ENCODE measurements at places on chromosomes 1 and 21. TPM values are rescaled to one million over a fixed set of nuclear protein-coding genes. Genes with fewer than 3 reads are reported as not detected.

The NBPF10 gene
- total RNA-seq, result 3.6 TPM

The MYOC gene
- total RNA-seq, result 0.20 TPM

The PPFIA4 gene
- 1.0 TPM for total RNA-seq

The UQCRH gene
- 291 TPM for total RNA-seq

The SLC26A9 gene
- 2.3 TPM for total RNA-seq

The CD101 gene
- 1.5 TPM for total RNA-seq

The CHI3L2 gene
- total RNA-seq, result 7.7 TPM

The FTCD gene
- 0.36 TPM for total RNA-seq

The CYP2J2 gene
- total RNA-seq, result 8.8 TPM

GRCh38 chr1:203074610-203075009, 11.2 kb downstream of the MYOG start:
- ATAC-seq, result no peak

DNA sequence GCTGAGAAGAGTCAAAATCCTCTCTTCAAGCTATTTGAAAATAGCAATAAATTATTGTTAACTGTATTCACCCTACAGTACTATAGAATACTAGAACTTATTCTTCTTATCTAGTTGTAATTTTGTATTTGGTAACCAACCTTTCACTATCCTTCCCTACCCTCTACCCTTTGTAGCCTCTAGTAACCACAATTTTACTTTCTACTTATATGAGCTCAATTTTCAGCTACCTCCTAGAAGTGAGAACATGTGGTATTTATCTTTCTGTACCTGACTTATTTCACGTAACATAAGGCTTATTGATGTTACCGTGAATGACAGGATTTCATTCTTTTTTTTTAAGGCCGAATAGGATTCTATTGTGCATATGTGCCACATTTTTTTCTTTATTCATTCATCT, 30.0 kb downstream of the ZC3H11B start:
- ATAC-seq, result no peak

- no peak for ATAC-seq
Observed at GRCh38 chr1:32806290-32806689, 10.9 kb downstream of the YARS1 start.

DNA sequence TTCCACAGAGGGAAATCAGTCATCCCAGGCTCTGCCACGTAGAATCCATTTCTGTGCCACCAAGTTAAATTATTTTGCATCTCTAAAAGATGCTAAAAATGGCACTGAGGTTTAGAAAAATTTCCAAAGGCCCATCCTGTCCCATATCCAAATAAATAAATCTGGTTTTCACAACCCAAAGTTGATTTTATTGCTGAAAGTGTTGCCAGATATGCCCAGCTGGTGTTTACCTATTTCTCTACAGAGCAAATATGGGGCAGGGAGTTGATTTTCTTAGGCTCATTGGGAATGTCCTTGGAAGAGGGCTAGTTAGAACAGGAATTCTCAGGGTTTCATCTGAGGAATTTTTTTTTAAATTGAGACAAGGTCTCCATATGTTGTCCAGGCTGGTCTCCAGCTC, 19.0 kb downstream of the MAP1LC3C start:
- no peak for ATAC-seq

DNA sequence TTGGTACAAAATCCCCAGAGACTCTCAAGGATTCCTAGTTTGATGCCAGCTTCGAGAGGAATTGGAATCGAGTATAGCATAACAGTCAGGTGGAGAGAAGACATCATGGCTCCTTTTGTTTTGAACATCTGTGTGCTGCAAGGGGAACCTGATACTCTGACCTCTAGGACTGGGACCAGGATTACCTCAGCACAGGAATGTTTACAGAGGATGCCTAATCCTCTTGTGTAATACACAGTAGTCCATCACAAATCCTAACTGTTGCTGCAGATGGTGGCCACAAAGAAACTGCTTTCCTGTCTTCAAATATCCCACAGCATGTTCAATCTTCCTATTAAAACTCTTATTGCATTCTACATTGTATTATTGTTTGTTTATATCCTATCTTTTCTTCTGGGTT, 111.8 kb upstream of the PRMT6 start:
- no peak for ATAC-seq

DNA sequence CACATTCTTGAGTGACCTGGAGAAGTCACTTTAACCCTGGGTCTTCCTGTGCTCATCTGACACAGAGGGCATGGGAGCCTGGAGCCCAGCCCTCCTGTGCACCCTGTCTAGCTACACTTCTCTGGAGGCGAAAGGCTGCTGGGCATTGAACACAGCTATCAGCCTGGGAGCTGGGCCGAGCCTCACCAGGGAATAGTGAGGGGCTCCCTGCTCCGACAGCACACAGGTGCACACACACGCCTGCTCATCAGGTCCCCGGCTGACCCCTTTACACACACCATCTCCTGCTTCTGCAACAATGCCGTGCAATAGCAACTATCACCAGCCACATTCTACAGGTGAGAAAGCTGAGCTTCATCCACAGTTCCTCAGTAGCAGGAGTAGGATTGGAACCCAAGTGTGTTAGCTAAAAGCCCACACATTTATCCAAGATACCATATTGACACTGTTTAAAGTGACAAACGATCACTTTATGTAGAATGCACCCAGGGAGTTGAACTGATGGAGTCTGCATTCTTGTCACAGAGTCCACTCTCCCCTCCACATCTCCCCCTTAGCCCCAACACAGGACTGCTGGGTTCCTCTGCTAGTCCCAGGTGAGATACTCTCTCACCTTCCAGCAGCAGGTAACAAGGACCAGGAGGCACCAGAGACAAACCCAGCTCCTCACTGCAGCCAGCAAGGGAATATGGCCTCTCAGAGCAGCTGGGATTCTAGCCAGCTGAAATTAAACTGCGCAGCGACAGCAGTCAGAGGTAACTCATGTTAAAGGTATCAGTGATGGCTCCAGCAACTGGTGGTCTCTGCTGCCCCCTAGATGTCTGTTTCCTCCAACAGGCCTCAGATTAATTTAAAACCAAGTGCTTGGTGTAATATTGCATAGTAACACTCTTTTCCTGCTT, 18.3 kb upstream of the CAPN8 start:
- ATAC-seq, result peak; percentile 65

GRCh38 chr1:227748496-227749182, 13.4 kb downstream of the SNAP47 start:
- no peak for ATAC-seq

DNA sequence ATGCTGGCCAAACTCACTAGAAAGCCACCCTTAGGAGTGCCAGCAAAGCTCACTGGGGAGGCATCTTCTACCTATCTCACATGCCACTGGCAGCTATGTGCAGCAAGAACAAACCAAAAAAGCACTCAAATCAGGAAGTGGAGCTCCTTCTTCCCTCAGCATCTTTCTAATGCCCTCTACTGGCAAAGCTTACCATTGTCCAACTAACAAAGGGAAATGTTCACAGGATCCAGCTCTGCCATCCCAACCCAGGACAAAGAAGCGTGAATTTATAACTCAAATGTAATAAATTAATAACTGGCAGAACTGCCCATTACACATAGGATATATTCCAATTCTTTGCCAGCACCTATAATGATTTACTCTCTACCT, 38.9 kb downstream of the LEPR start:
- ATAC-seq, result no peak

DNA sequence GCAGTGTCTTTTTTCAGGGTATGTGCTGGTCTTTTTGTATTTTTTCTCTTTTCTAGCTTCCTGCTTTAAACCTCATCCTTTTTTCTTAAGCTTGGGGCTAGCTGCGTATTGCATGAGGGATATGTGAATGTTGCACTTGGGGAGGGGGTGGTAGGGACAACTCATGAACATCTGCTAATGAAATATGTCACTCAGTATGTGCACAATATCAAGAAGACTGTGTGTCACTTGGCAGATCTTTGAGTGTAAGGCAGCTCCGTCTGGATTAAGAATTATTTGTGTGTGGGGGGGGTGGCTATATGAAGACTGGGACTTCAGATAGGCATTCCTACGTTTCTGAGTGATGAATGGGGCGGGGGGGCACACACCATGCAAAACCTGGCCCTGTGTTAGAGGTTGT, 170.4 kb upstream of the CACNA1E start:
- ATAC-seq, result no peak

DNA sequence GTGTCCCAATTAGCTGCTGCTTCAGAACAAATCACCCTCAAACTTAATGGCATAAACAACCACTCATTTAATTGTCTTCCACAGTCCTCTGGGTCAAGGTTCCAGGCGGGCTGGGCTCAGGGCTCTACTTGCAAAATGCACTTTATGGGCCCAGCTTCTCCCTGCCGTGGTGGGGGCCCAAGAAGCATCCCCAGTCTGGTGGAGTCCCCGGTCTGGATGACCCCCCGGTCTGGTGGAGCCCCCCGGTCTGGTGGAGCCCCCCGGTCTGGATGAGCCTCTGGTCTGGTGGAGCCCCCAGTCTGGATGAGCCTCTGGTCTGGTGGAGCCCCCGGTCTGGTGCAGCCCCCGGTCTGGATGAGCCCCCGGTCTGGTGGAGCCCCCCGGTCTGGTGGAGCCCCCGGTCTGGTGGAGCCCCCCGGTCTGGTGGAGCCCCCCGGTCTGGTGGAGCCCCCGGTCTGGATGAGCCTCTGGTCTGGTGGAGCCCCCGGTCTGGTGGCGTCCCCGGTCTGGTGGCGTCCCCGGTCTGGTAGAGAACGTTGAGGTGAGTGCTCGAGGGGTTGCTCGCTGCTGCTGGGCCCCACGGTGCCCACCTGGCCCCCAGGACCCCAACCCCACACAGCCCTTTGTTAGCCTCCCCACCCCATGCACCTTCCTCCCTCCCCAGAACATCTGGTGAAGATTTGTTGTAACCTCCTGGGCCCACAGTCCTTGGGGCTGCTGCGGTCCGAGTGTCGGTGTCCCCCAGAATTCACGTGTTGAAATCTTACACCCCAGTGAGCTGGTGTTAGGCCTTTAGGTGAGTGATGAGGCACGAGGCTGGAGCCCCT, 33.8 kb downstream of the POFUT2 start:
- ATAC-seq, result no peak

- no peak for ATAC-seq
Observed at GRCh38 chr1:213194383-213194782, 143.3 kb downstream of the RPS6KC1 start.

Data from esophagus mucosa (tissue), 1 donor.